Upper lobe of right lung (tissue), 1 donor: ENCODE measurements at places on chromosomes 12 and 14. TPM values are rescaled to one million over a fixed set of nuclear protein-coding genes. Genes with fewer than 3 reads are reported as not detected.

DNA sequence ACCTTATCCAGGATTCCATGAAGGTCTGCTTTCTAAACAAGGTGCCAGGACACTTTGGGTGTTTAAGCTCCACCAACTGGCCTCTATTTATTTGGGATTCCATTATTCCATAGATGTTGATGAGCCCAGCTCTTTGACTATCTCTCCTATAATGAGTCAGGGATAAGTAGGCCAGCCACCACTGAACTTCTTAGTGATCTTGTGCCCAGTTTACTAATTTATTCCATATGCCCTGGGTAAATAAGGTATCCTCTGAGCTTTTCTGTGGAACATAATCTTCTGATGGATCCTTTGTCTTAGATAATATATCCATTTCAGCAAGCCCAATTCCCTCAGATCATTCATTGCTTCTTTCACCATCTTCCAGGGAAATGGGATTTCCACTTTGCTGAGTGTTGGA lies 535.0 kb downstream of the FOXG1 start:
- H3K36me3 ChIP-seq: no peaks in the 10 kb centered on the region
- H3K4me1 ChIP-seq: no peaks in the 10 kb centered on the region
- no peak overlapping the region for H3K4me3 ChIP-seq
- no peaks in the 10 kb centered on the region for H3K27me3 ChIP-seq
- no peak for DNase-seq

GRCh38 chr12:97200181-97200580 lies 262.4 kb upstream of the RMST start:
- no peaks in the 10 kb centered on the region for H3K27me3 ChIP-seq
- no peak for DNase-seq
- H3K4me1 ChIP-seq: no peaks in the 10 kb centered on the region
- H3K4me3 ChIP-seq: no peak overlapping the region
- no peak overlapping the region for H3K27ac ChIP-seq

GRCh38 chr14:51285120-51285519 lies 45.1 kb downstream of the TMX1 start:
- DNase-seq: no peak
- H3K27me3 ChIP-seq: no peaks in the 10 kb centered on the region
- no peak overlapping the region for H3K4me3 ChIP-seq
- H3K36me3 ChIP-seq: no peaks in the 10 kb centered on the region

DNA sequence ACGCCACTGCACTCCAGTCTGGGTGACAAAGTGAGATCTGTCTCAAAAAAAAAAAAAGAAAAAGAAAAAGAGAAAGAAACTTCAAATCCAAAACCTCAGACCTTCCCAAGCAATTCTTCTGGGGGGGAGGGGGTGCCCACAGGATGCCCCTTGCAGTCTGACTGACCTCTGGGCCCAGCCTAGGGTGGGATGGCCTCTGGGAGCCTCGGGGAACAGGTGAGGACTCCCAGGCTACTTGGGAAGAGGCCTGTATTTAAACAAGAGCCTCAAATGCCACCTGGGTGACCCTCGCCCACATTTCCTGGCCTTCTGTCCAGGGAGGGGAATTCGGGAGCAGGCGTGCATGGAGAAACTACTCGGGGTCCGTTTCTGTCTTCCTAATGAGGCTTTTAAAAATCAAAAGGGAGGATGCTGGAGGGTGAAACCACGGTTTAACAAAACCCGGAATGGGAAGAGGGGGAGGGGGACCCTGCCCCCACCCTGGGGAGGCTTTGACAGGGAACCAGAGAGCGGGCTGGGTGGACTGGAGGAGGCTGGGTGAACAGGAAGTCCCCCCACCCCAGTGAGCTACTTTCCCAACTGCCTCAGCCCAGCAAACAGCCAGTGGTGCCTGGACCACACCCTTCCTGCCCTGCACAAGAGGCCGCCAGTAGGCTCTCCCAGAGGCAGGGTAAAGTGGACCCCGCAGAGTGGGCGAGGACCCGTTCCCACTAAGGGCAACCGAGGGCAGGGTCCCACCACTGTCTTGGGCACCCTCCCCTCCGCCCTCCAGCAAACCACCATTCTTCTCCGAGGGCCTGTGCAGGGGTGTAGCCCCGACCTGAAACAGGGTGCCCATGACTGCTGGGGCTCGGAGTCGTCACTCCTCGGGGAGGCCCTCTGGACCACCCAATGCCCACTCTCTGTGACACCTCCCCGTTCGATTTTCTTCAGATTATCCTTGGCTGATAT lies 1.5 kb upstream of the FBRSL1 start:
- no peak for DNase-seq
- H3K4me1 ChIP-seq: peaks cover 34% of the 10 kb centered on the region
- peak overlapping the region; percentile 71 for H3K4me3 ChIP-seq
- peak overlapping the region; percentile 80 for H3K27ac ChIP-seq
- H3K27me3 ChIP-seq: no peaks in the 10 kb centered on the region

DNA sequence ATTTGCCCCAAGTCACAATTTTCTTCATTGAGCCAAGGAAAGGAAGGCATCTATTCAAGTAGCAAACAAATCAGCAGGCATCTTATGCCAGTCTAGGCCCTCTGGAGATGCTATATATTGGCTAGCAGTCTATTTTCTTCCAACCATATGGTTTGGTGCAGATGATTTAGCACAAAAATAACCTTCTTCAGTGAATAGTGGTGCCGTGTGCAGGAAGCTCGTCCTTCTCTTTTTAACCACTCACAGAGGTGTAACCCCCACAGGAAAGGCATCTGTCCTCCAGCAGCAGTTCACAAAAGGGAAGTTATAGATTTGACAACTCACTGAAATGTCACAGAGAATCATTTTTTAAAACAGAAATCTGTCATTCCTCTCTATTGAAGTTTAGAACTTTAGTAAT lies 445.7 kb upstream of the SYT1 start:
- no peak for DNase-seq
- H3K4me3 ChIP-seq: no peak overlapping the region
- H3K36me3 ChIP-seq: no peaks in the 10 kb centered on the region
- H3K27ac ChIP-seq: no peak overlapping the region
- H3K4me1 ChIP-seq: no peaks in the 10 kb centered on the region
- H3K27me3 ChIP-seq: no peaks in the 10 kb centered on the region

GRCh38 chr14:56794557-56795283 lies 15.6 kb downstream of the OTX2 start:
- no peak for DNase-seq
- no peaks in the 10 kb centered on the region for H3K4me1 ChIP-seq
- H3K36me3 ChIP-seq: no peaks in the 10 kb centered on the region
- no peak overlapping the region for H3K27ac ChIP-seq

DNA sequence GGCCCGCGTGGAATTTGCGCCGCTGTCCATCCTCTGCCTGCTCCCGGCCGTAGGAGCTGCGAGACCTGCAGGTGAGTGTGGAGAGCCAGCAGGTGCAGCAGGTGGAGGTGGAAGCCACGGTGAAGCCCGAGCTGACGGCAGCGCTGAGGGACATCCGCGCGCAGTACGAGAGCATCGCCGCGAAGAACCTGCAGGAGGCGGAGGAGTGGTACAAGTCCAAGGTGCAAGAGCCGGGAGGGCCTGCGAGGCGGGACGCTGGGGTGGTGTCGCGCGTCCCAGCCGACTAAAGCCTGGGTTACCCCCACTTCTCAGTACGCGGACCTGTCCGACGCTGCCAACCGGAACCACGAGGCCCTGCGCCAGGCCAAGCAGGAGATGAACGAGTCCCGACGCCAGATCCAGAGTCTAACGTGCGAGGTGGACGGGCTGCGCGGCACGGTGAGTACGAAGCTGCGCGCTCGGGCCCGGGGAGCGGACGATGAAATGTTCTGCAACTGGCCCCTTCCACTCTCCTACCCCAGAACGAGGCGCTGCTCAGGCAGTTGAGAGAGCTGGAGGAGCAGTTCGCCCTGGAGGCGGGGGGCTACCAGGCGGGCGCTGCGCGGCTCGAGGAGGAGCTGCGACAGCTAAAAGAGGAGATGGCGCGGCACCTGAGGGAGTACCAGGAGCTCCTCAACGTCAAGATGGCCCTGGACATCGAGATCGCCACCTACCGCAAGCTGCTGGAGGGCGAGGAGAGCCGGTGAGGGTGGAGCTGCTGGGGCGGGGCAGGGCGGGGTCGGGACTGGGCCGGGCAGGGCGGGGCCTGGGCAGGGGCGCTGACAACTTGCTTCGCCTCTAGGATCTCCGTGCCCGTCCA lies 2.1 kb downstream of the PRPH start:
- peak overlapping the region; percentile 21 for H3K4me3 ChIP-seq
- DNase-seq: peak; percentile 74
- peaks cover 21% of the 10 kb centered on the region for H3K4me1 ChIP-seq
- H3K27me3 ChIP-seq: peaks cover 50% of the 10 kb centered on the region
- no peaks in the 10 kb centered on the region for H3K36me3 ChIP-seq

DNA sequence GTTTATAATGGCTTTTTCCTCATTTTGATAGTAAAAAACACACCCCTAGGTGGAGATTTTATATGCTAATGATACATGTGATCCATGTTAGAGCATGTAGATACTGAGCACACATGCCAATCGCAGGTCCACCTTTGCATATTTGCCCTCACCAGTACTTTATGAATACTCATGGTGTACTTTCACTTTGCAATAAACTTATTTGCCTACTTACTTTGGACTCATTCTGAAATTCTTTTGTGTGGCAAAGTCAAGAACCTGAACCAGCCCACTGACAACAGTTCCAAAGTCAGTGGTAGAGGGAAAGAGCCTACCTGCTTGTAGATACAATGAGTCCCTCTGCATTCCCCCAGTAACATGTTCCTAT lies 58.5 kb upstream of the DHRS4 start:
- H3K4me1 ChIP-seq: no peaks in the 10 kb centered on the region
- no peaks in the 10 kb centered on the region for H3K27me3 ChIP-seq
- H3K27ac ChIP-seq: no peak overlapping the region
- no peak for DNase-seq

DNA sequence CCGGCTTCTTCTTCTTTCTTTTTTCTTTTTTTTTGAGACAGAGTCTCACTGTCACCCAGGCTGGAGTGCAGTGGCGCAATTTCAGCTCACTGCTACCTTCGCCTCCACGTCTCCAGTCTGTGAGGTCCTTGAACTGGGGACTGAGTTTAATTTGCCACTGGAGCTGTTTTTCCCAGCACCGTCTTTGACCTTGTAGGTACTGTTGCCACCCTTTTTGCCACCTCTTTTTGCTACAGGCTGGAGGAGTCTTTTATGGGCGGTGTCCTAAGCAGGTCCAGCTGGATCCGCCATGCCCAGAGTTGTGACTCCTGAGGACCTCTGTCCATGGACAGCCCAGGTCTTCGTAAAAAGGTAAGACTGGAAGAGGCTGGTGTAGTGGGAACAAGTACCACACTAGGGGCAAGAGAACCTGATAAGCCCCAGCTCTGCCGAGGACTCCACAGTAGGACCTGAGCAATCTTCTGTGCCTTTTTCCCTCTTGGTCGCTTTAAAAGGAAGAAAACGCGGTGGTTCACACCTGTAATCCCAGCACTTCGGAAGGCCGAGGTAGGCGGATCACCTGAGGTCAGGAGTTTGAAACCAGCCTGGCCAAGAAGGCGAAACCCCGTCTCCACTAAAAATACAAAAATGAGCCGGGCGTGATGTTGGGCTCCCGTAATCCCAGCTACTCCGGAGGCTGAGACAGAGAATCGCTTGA lies 946 bp downstream of the RNU4-2 start:
- H3K27me3 ChIP-seq: no peaks in the 10 kb centered on the region
- peak overlapping the region; percentile 35 for H3K4me3 ChIP-seq
- peak overlapping the region; percentile 99 for H3K27ac ChIP-seq

GRCh38 chr12:88111074-88111652 lies 30.7 kb downstream of the CEP290 start:
- no peak overlapping the region for H3K27ac ChIP-seq
- no peak overlapping the region for H3K4me3 ChIP-seq
- H3K36me3 ChIP-seq: peaks cover 32% of the 10 kb centered on the region
- H3K4me1 ChIP-seq: no peaks in the 10 kb centered on the region

DNA sequence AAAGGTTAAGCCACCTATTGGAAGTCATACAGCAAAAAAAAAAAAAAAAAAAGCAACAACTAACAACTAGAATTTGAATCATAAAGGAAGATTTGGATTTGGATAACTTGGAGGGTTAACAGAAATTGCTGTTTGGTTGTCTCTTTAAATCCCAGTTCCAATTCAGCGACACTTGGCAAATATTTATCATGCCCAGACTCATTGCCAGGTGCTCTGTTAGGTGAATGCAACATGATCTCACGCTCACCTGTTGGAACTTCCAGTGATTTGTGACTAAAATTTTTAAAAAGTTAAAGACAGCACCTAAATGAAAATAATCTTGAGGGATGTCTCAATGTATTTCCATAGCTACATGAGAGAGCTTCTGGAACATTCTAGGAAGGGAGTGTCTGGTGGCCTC lies 103.7 kb downstream of the TBX3 start:
- no peak overlapping the region for H3K4me3 ChIP-seq
- H3K4me1 ChIP-seq: no peaks in the 10 kb centered on the region
- peaks cover 23% of the 10 kb centered on the region for H3K27me3 ChIP-seq
- H3K36me3 ChIP-seq: no peaks in the 10 kb centered on the region

- H3K4me1 ChIP-seq: no peaks in the 10 kb centered on the region
- H3K27ac ChIP-seq: no peak overlapping the region
- H3K4me3 ChIP-seq: no peak overlapping the region
- H3K27me3 ChIP-seq: no peaks in the 10 kb centered on the region
- DNase-seq: peak; percentile 25
These were observed 26.7 kb downstream of the C14orf132 start for GRCh38 chr14:96065661-96066459.

- no peak overlapping the region for H3K27ac ChIP-seq
- no peaks in the 10 kb centered on the region for H3K27me3 ChIP-seq
- H3K4me1 ChIP-seq: no peaks in the 10 kb centered on the region
- H3K4me3 ChIP-seq: no peak overlapping the region
- no peak for DNase-seq
These were observed 198.6 kb downstream of the FLRT2 start for GRCh38 chr14:85728476-85729065.

DNA sequence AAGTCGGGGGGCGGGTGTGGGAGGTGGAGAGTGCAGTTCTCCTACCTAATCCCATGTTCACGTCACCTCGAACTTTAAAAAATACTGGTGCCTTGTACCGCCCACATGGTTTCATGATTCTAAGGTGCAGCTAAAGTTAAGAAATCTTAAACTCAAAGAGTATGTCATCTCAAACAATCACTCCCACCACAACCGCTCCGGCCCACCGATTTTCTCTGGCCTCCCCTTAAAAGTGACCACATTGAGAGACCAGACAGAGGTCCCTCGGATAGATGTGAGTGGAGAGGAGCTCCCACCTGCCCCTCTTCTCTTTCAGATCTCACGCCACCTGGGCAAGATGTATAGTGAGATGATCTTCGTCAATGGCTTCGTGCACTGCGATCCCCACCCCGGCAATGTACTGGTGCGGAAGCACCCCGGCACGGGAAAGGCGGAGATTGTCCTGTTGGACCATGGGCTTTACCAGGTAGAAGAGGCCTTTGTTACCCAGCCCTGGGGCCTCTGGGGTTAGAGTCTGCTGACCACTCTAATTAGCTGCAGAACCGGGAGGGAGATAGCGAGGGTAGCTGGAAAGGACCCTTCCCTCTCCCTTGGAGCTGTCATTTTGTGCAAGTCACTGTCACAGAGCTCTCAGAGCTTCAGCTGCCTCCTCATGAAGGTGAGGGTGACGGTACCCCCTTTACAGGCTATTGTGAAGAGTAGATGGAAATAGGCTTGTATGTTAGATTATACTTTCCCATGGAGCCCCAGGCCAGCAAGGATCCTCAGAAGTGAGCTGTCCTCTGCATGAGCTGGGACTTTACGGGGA lies 124.4 kb downstream of the ADCK1 start:
- DNase-seq: no peak
- H3K27ac ChIP-seq: no peak overlapping the region
- H3K36me3 ChIP-seq: no peaks in the 10 kb centered on the region

Gene EPYC
- total RNA-seq: not detected

Gene CLEC14A
- total RNA-seq: 87.6 TPM

Gene KRT80
- total RNA-seq: 8.6 TPM

Gene VDR
- 28.7 TPM for total RNA-seq

Gene RGS6
- total RNA-seq: 2.6 TPM

Gene GZMB
- 8.1 TPM for total RNA-seq

Gene HOXC4
- 0.61 TPM for total RNA-seq

Gene CTSG
- 9.7 TPM for total RNA-seq

Gene TSPAN8
- total RNA-seq: 11.2 TPM
